ENCODE measurements at places on chromosomes 7 and 10.

GRCh38 chr7:117555260-117555659 lies 75.4 kb downstream of the CFTR start:
- no peak for DNase-seq

DNA sequence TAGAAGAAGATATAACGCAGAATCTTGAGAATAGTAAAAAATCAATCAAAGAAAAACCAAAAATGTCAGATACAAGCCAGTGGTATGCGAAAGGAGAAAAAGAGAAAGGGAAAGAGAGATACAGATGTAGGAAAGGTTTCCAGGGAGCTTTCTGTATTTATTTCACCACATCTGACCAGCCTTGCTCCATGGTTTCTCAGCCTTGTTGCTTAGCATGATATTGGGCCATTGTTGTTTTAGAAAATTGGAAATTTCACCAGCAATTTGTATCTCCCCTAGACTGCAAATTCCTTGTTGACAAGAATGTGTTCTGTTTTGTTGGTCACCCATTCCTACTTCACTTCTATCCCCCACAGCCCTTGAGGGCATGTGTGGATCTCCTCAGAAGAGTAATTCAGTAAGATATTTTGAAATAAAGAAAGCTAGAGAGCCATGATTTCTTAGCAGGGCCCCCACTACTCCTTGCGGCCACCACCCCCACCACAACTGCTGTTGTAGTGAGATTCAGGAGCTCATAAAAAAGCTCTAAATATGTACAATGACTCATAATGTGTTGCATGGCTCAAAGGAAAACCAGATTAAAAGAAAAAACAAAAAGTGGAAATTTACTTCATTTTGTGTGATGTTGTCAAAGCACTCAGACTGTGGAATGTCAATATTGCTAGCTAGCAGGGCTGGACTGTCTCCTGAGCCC lies 138.7 kb downstream of the CHRM2 start:
- no peak for DNase-seq

GRCh38 chr7:3918576-3918975 lies 617.5 kb downstream of the SDK1 start:
- DNase-seq: no peak

DNA sequence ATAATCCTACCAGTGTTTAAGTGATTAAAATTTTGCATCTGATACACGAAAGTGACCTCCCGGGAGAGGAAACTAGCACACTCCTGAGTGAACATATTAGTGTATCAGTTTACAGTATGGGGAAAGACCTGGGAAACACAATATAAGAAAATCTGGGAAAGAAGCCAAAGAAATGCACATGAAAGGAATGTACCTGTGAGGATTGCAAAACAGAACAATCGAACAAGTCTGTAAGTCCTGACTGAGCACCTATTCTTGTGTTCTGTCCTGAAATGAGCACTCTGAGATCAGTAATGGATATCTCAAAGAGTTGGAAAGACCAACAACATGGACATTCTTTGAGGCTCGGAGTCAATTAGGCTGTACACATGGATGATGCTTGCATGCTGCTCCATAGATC lies 554.7 kb downstream of the SORCS3 start:
- DNase-seq: no peak

DNA sequence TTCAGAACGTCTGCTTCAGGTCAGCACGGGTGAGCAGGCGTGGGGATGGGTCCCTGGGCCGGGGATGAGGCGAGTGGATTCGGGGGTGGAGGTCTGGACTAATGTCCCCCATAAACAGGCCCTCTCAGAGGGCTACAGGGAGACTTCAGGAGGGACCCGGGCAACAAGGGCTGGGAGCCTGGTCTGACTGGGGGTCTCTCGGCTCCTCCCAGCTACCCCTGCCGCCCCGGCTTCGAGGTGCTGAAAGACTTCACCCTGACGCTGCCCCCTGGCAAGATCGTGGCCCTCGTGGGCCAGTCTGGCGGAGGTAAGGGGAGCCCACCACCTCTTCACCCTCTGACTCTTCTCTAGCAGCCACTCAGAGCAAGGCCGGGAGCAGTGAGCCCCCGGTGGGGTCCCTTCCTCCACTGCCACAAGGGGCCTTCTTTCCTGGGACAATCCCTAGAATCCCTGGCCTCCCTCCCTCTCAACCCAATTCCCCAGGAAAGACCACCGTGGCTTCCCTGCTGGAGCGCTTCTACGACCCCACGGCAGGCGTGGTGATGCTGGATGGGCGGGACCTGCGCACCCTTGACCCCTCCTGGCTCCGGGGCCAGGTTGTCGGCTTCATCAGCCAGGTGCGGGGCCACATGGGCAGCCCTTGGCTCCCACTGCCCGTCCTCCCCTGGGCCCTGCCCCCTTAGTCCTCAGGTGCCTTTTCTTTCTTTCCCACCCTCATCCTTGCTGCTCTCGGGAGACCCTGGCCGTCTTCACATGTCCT lies 7.5 kb upstream of the ASIC3 start:
- no peak for DNase-seq

- no peak for DNase-seq
These were observed 163.6 kb downstream of the CDK14 start for GRCh38 chr7:90759710-90760109.

DNA sequence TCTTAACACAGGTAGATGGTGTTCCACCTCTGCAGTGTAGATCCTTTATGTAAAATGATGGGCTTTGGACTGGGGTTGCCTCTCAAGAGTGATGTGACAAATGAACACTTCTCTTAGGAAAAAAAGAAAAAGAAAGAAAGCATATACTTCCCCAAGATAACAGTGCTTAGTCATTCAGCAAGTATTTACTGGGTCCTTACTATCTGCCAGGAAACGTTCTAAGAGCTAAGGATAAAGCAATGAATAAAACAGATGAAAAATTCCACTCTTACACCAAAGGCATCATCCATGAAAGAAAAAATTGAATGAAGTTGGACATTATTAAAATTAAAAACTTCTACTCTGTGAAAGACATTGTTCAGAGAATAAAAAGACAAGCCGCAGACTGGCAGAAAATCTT lies 177.3 kb downstream of the C7orf25 start:
- peak; percentile 26 for DNase-seq

- no peak for DNase-seq
These were observed 161.6 kb downstream of the PFKFB3 start for GRCh38 chr10:6364283-6364682.

GRCh38 chr10:101028446-101029337 lies 2.2 kb downstream of the PDZD7 start:
- no peak for DNase-seq

- no peak for DNase-seq
These were observed 144.2 kb downstream of the SPAG6 start for GRCh38 chr10:22489467-22489866.

DNA sequence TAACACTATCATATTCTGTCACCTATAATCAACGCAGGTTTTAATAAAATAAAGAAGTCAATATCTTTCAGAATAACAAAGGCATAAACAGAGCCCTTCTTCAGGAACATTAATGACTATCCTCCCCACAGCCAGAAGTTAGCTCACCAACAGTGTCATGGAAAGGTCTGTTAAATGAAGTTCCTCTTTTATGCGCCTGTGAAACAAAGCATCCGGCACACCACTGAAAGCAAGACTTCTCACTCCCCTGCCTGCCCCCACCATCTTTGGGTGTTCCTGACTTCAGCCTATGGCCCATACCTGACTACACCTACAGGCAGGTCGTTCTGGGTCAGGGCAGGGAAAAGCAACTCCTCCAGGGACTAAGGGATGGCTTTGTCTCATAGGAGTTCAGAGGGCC lies 205.4 kb downstream of the FANK1 start:
- DNase-seq: no peak

GRCh38 chr7:32462977-32463376 lies 27.2 kb downstream of the LSM5 start:
- DNase-seq: no peak

DNA sequence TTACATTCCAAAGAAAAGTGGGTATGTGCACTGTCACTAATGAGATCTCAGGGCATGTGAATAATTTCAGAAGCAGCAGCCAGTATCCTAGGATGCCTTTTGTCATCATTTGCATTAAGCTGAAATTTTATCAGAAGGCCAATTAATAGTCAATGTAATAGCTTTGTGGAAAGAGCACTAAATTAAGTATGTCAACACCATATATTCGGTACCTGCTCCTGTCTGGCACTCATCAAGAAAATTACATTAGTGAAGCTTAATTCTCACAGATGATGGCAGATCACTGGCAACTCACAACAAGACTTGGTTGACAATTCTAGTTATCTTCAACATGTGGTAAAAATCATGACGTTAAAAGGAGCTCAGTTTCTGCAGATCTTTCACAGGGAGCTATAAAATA lies 271.4 kb downstream of the PARD3 start:
- DNase-seq: no peak

GRCh38 chr10:122044713-122045112 lies 55.8 kb downstream of the TACC2 start:
- DNase-seq: no peak

DNA sequence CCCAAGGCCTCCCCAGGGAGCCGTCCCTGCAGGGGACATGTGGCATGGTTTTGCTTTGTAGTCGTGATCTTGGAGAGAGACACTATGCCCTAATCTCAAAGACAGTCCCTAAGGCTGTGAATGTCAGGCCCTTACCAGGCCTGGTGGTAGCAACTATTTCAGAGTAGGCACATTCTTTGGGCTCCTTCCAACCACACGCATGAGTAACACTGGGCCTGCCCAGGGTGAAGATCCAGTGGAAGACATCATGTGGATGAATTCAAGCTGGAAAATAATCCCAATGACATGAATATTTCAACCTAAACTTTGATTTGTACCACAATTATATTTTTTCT lies 39.5 kb upstream of the INSIG1 start:
- DNase-seq: peak; percentile 95

- DNase-seq: no peak
These were observed 247.1 kb upstream of the SHH start for GRCh38 chr7:156059369-156059768.

GRCh38 chr10:118944959-118945633 lies 84.4 kb upstream of the NANOS1 start:
- no peak for DNase-seq

GRCh38 chr7:43130347-43130746 lies 17.9 kb downstream of the HECW1 start:
- no peak for DNase-seq

GRCh38 chr10:43969506-43969905 lies 320.8 kb upstream of the ZNF32 start:
- no peak for DNase-seq

GRCh38 chr7:6161463-6162330 lies 110.7 kb downstream of the CYTH3 start:
- DNase-seq: no peak

- DNase-seq: no peak
These were observed 47.5 kb downstream of the EPC1 start for GRCh38 chr10:32299354-32299980.

- DNase-seq: no peak
These were observed 177.9 kb downstream of the RNF133 start for GRCh38 chr7:122520971-122521555.
